GM12878 (cell line): ENCODE measurements at places on chromosomes 1 and 21.

GRCh38 chr1:28927266-28927647 lies 12.9 kb downstream of the EPB41 start:
- DNase-seq: no peak

GRCh38 chr1:38941527-38942019 lies at the start of gene RHBDL2:
Gene RHBDL2 (minus strand): TSS chr1:38941830. CDS start chr1:38919212, 22,618 bp downstream.
- no peak for DNase-seq

- DNase-seq: no peak
These were observed 156.5 kb upstream of the UBE2U start for GRCh38 chr1:64046891-64047290.

DNA sequence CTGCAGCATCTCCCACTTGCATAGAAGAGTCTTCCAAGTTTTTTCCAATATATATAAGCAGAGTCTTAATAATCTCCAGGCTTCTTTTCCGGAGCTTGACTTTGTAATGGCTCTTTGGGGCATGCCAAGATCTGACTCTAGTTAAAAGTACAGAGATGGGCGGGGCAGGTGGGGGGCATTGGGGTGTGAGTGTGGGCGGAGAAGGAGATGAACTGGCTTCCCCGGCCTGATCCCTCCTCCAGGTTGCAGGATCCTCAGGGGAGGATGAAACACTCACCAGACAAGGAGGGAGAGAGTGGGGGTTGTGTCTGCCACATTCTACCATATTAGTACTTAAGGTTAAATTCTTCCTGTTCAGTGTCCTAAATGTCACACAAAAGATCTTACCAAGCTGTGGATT lies 23.0 kb downstream of the S100A10 start:
- no peak for DNase-seq

DNA sequence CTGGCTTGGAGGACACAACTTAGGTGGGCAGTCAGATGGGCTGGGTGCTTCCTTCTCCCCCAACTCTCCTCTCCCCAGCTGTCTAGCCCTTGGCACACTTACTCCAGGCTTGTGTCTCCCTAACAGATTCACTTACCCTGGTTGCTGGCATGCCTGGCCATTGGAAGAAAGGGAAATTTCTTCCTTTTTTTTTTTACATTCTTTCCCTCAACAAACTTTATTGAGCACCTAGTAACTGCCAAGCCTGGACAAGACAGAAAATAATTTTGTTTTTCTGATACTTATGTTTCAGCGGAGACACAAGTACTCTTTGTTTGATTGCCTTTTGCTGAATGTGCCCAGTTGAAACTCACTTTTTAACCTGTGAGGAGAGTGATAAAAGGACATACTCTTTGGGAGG lies 144.3 kb upstream of the KCNJ6 start:
- no peak for DNase-seq

GRCh38 chr1:17851056-17851455 lies 95.9 kb downstream of the ACTL8 start:
- no peak for DNase-seq

GRCh38 chr1:203180611-203181330 lies 5.1 kb upstream of the MYBPH start:
- DNase-seq: no peak

DNA sequence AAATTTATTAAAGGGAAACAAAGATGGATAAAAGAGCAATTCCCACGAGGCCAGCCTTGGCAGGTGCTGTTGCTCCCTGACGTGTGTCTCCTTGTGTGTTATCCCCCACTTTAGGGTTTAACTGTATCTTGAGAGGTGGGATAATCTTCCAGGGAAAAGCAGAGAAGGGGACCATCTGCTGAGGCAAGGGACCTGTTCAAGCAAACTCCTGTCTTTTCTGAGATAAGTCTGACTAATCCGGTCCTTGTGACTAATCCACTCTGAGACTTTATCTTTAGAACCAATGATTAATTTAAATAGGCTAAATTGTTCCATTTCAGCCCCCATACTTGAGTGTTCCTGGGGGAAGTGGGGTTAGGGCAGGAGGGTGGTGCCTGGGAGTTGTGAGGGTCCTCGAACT lies 163.6 kb downstream of the CAMTA1 start:
- no peak for DNase-seq
